Left cardiac atrium (tissue), 4 donors: ENCODE measurements at places on chromosomes 4 and X. TPM values are rescaled to one million over a fixed set of nuclear protein-coding genes. Genes with fewer than 3 reads are reported as not detected.

DOCK11 gene
- 15.8 TPM for total RNA-seq

DNA sequence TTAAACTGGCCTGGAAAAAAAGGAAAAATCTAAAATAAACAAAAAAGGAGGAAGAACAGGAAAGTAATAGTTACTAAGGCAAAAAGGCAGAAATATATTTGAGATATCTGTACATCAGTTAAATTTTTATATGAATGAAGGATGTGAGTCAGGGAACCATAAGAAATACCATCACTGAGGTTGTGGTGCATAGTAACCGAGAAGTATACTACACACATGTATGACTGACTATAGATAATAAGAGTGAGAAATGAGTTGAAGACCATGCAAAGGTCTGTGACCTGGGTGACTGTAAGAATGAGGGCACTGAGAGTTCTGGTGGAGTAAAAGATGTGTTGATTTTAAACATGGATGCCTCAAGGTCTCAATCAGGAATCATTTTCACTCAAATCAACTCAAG lies 220.6 kb upstream of the FAM241A start:
- no peak for DNase-seq

MSANTD1 gene
- 0.42 TPM for total RNA-seq

OPRPN gene
- not detected for total RNA-seq

SSX2B gene
- not detected for total RNA-seq

- no peak for DNase-seq
Measured at GRCh38 chr4:76377911-76378310, 43.0 kb downstream of the CCDC158 start.

DNA sequence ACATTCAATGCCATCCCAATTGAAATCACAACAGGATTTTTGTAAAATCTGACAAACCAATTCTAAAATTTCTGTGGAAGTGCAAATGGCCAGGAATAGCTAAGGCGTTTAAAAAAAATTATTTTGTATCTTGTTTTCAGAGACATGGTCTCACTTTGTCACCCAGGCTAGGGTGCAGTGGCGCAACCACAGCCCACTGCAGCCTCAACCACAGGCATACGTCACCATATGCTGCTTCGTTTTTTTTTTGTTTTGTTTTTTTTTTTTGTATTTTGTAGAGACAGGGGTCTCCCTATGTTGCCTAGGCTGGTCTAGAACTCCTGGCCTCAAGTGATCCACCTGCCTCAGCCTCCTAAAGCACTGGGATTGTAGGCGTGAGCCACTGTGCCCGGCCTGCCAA lies 24.5 kb downstream of the ZNF41 start:
- DNase-seq, result no peak

GRCh38 chrX:1307626-1308340 lies 28.8 kb upstream of the IL3RA start:
- no peak for DNase-seq

DNA sequence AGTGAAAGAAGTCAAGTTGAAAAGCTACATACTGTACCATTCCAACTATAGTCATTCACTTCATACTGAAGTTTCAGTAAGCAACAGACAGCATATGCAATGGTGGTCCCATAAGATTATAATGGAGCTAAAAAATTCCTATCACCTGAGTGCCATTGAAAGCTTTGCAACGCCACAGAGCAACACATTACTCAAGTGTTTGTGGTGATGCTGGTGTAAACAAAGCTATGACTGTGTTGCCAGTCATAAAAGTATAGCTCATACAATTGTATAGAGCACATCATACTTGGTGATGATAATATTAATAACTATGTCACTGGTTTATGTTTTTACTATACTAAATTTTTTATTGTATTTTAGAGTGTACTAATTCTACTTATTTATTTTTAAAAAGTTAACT lies 78.9 kb downstream of the NAF1 start:
- DNase-seq, result no peak
